ENCODE measurements at places on chromosomes 3 and 15. TPM values are rescaled to one million over a fixed set of nuclear protein-coding genes. Genes with fewer than 3 reads are reported as not detected.

GOLGA8Q gene
- 1.8 TPM for total RNA-seq

IDH3A gene
- total RNA-seq = 54.9 TPM

ZNF148 gene
- total RNA-seq = 36.7 TPM

GPR171 gene
- total RNA-seq = not detected

GPR15 gene
- not detected for total RNA-seq

GPR87 gene
- total RNA-seq = 0.09 TPM

OXTR gene
- 31.7 TPM for total RNA-seq

UTS2B gene
- 0.30 TPM for total RNA-seq
